Fibroblast of skin of left quadriceps (primary cell): ENCODE measurements at places on chromosomes 4 and X.
A peak's percentile ranks its signal among the peaks of the same experiment; 100 is the strongest.

DNA sequence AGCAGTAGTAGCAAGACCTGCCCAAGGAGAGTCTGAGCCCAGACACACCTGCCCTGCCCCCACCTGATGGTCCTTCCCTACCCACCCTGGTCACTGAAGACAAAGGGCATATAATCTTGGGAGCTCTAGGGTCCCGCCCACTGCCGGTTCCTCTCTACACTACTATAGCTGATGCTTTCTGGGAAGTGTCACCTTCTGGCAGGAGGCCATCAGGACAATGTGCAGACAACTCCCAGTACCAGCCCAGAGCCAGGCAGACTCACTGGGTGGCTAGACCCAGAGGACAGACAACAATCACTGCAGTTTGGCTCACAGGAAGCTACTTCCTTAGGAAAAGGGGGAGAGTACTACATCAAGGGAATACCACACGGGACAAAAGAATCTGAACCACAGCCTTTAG lies 312.7 kb downstream of the SPRY1 start:
- DNase-seq = no peak

GRCh38 chr4:6891436-6892170 lies 18.0 kb upstream of the TBC1D14 start:
- no peak for DNase-seq

DNA sequence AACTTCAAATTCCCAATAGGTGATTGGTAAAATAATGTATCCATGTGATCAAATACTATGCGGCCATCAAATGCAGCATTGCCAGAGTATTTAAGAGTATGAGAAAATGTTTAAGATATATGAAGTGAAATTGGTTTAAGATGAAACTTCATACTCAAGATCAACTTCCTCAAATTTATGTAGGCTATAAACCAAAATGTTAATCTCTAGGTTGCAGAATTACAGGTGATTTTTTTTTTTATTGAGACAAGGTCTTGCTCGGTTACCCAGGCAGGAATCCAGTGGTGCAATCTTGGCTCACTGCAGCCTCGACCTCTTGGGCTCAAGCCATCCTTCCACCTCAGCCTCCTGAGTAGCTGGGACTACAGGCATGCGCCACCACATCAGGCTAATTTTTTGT lies 25.3 kb downstream of the ACSL4 start:
- no peak for DNase-seq

DNA sequence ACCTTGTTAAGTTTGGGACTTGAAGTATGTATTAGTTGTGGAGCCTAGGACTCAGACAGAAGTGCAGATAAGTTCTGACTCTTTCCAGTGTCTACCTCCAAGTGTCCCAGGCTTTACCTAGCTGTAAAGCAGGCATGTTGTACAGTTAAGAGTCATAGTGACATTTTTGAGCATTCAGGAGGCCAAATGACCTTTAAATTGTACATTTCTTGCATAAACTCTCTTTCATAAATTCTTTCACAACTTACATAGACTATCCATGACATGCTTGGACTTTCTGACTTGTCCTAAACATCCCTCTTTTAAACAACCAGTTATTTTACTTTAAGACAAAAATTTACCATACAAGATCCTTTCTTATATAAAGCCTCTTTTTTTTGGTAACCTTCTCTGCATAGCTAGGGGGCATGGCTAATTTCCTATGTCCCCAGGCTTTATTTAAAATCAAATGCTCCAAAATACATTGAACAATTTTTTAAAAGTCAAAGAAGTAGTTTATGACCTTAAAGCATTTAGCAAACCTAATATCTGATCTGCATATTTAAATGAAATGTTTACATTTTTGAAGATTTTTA lies 40.1 kb upstream of the UGT8 start:
- DNase-seq = no peak

- DNase-seq = no peak
These were observed 49.5 kb upstream of the MAGEA8 start for GRCh38 chrX:149831473-149831872.

DNA sequence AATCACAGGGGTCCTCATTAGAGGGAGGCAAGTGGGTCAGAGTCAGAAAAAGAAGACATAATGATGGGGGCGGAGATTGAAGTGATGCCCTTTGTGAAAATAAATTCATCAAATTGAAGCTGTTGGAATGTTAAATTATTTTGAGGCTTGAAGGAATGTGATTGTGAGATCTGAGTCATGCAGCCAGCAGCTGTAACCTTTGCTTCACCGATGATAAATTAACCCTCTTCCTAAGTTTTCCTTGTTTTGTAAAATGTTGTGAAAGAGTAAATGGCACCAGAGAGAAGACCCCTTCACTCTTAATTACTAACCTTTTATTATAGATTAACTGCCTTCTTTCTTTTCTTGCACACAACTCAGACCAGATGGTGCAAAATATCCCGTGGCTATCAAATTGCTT lies 47.7 kb upstream of the FAM9A start:
- DNase-seq = peak; percentile 44

- no peak for DNase-seq
These were observed 39.8 kb upstream of the LIMCH1 start for GRCh38 chr4:41498177-41498576.
